ENCODE measurements at places on chromosomes 16 and 17.

DNA sequence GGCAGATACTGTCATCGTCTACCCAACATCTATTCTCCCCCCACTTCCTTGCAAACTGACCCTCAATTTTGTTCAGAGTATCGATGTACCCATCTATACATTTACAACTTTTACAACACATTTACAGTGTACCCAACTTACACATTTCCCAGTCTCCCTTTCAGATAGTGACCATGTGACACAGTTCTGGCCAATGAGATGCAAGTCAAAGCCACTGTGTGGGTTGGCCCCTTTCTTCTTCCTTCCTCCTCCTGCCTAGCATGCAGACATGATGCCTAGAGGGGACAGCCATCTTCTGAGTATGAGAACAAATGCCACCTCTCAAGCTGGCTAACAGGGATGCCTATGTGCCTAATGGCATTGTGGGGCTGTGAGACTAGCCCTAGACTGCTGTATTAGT is 11.3 kb upstream of the NFAT5 start:
- DNase-seq = no peak

DNA sequence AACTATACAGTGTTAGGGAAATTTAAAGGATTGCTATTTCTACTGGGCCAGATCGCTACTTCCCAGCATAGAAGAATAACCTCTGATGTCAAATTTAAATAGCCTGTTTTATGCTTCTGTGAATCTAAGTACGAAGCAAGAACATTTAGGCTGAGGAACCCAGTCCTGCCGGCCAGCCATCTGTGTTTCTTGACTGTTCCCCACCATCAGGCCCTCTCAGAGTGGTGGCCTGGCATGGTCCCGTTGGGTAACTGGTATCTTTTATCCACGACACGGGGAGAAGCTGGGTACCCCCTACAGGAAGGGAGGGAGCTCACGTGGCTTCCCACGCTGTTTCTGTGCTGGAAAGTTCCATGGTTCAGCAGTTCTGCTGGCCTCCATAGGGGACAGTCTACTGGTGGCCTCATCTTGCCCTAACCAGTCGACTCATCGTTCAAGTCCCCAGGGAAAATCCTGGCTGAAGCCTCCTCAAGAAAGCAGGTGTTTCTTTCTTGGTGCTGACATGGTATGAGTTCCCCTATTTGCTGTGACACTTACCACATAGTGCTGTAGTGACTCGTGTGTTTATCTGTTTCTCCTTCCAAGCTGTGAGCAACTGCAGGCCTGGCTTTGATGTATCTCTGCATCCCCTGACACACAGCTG is 201.7 kb upstream of the NLRP1 start:
- no peak for DNase-seq

- no peak for DNase-seq
Observed at GRCh38 chr17:68861602-68862001, 93.6 kb downstream of the ABCA8 start.

- no peak for DNase-seq
Observed at GRCh38 chr17:78124081-78124835, 4.3 kb downstream of the TMC6 start.

GRCh38 chr17:78986649-78987328 is 7.1 kb upstream of the LGALS3BP start:
- DNase-seq = no peak

DNA sequence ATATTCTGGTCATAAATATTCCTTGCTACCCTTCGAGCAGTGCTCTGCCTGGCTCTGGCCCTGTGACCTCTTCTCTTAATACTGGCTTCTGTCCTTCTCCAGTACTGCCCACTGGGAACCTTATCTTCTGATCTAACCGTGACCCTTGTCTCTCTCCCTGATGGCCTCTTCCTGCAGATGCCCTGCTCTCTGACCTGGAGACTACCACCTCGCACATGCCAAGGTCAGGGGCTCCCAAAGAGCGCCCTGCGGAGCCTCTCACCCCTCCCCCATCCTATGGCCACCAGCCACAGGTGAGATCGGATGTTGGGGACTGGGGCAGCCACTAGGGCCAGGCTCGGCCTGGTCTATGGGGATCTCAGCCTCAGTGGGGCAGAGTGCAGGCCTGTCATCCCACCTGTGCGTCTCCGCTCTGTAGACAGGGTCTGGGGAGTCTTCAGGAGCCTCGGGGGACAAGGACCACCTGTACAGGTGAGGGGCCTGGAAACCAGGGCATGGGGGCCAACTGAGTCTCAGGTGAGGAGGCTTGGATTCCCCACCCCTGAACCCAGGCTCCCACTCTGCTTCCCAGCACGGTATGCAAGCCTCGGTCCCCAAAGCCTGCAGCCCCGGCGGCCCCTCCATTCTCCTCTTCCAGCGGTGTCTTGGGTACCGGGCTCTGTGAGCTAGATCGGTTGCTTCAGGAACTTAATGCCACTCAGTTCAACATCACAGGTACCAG is 1.5 kb downstream of the TGFB1I1 start:
- no peak for DNase-seq
